ENCODE measurements at places on chromosomes 1 and 21.
A peak's percentile ranks its signal among the peaks of the same experiment; 100 is the strongest.

DNA sequence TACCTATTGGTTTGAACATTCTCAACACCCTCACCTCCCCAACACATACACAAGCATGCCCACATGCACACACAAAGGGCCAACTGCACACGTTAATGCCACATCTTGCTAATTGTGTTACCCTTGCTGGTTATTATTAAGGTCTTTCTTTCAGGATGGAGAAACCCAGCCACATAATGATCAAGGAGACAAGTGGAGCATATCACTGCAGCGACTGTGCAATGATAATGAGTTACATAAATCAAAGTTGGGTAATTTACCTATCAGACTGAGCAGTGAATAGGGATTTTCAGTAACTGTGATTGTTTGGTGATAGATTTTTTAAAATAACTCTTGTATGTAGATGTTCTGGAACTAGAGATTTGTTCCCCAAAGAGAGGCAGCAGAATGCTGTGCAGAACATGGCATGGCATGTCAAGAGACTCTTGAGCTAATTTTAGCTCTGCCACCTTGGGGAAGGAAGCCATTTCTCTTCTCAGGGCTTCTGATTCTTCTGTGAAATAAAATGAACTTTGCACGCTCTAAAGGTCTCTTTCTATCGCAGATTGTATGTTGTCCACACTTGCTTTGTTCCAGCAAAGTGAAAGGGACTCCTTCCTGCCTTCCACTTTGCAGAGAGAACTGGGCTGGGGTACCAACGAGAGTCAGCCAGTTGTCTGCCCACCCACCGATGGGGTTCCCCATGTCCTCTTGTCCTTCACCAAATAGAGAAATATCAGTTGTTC lies 126.0 kb upstream of the CAMK1G start:
- DNase-seq: no peak

GRCh38 chr1:38071312-38072256 lies 25.0 kb upstream of the POU3F1 start:
- DNase-seq: peak; percentile 63

DNA sequence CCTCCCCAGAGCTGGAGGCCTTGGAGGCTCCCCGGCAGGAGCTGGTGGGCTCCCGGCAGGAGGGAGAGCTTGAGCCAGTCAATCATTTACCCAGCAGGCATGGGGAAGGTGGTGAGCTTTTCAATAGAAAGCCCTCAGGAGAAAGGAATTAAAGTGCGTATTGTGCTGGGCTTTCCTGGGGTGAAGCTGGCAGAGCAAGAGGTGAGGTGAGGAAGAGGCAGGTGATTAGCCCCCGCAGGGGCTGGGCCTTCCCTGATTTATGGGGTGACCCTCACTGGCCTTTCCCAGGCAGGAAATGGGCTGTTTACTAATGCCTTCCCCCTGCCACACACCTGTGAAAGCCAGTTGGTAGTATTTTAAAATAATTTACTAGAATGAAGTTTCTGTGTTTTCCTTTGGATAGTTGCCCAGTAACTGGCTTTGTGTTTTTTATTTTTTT lies 25.8 kb downstream of the CLDN14 start:
- DNase-seq: no peak

- DNase-seq: no peak
These were observed 103.3 kb downstream of the AKT3 start for GRCh38 chr1:243746751-243747150.

DNA sequence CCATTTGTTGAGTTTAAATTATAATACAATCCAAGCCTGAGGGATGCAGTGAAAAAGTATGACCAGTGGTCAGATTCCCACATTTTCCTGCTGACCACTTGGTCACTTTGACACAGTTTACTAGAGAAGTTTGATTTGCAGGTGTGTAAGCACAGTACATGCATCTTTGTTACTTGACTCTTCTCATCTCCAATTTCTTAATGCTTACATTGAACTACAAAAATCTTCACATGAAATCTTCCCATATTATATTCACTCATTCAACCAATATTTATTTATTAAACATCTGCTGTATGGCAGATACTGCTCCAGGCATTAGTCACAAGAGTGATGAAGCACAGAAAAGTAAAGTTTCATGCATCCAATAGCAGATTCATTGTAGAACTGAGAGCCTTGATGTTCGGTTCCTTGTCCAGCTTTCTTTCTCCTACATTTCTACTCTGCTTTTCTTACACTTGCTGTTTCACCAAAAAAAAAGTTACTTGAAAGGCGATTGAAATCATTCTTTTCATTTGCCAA lies 211.7 kb downstream of the NFIA start:
- no peak for DNase-seq

- no peak for DNase-seq
These were observed 27.4 kb downstream of the TNFSF18 start for GRCh38 chr1:173023343-173023742.

GRCh38 chr1:7902478-7903085 lies 38.1 kb downstream of the TNFRSF9 start:
- peak; percentile 74 for DNase-seq

DNA sequence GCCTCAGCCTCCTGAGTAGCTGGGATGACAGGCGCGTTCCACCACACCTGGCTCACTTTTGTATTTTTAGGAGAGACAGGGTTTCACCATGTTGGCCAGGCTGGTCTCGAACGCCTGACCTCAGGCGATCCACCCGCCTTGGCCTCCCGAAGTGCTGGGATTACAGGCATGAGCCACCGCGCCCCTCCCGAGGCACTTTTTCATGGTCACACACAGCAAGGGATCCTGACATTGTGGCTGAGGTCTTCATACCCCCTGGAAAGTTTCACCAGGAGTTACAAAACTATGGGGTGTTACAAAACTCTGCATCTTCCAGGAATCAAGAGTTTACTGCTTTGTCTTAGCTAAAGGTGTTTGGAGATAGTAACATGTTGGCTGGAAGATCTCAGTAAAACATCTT lies 234.3 kb upstream of the TMEM51 start:
- no peak for DNase-seq

GRCh38 chr1:54556110-54556509 lies 8.1 kb downstream of the ACOT11 start:
- DNase-seq: no peak

DNA sequence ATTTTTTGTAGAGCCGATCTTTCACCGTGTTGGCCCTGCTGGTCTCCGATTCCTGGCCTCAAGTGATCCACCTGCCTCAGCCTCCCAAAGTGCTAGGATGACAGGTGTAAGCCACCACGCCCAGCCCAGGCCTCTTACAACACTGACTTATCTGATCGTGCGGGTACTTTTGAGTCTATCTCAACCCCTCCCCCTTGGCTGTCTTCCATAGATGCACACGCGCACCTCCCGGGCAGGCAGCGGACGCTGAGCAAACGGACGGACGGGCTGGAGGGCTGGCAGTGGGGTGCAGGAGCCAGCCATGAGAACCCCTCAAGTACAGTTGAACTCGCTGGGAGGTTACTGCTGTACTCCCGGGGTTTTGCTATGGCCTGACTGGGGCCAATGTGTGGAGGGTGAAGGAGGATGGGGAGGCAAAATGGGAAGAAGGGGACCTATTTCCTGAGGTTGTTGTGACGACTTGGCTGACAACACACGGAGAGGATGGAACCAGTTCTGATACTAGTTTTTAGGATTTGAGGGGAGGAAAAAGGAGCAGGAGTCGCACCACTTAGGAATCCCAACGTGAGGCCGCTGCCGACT lies 959 bp downstream of the CD58 start:
- peak; percentile 63 for DNase-seq

DNA sequence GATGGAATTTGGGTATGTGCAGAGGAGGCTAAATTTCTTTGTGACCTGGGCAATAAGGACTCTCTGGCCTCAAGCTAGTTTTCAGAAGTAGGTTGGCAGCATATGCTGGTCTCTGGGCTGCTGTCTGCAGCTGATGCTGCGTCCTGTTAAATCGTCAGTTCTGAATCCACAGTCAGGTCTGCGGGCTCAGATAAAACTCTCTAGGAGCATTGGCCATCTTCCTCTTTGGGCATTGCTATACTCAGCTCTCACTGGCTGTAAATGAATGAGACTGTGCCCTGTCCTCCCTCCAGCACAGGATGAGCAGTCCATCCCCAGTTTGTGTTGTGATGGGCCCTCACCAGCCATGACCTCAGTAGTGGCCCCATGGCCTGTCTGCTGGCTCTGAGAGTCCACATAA lies 272.6 kb downstream of the LRRC40 start:
- DNase-seq: no peak

GRCh38 chr1:34147301-34147700 lies 17.7 kb downstream of the CSMD2 start:
- no peak for DNase-seq

GRCh38 chr1:243440406-243440805 lies 184.6 kb downstream of the SDCCAG8 start:
- no peak for DNase-seq

GRCh38 chr1:180309338-180309737 lies 79.3 kb downstream of the LHX4 start:
- no peak for DNase-seq

GRCh38 chr1:31327381-31327780 lies 30.5 kb downstream of the ZCCHC17 start:
- no peak for DNase-seq

GRCh38 chr1:8510041-8510823 lies 192.3 kb downstream of the SLC45A1 start:
- no peak for DNase-seq

- peak; percentile 11 for DNase-seq
These were observed 393.6 kb downstream of the AGBL4 start for GRCh38 chr1:49630156-49630555.

GRCh38 chr1:235511470-235512240 lies 7.4 kb upstream of the B3GALNT2 start:
- no peak for DNase-seq

- no peak for DNase-seq
These were observed 56.6 kb downstream of the LTN1 start for GRCh38 chr21:28936036-28936435.

GRCh38 chr1:6110326-6110725 lies 64.6 kb downstream of the KCNAB2 start:
- DNase-seq: no peak

- no peak for DNase-seq
These were observed 34.2 kb downstream of the CAMK1G start for GRCh38 chr1:209617755-209618154.

DNA sequence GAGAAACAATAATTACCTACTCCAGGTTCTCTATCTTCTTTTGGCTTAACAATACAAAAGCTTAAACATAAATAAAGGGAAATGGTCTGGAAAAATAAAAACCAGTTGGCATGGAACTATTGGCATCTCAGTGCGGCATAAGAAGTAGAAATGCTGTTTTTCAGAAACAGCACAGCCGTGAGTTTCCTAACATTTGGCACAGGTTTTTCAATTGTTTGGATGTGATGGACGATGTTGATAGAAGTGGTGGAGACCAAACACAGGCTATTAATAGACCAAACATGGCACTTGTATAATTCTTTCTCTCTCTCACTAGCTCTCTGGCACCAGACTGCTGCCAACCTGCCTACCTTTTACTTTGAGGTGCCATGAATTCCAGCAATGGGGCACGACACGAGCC lies 36.2 kb downstream of the KCNN3 start:
- DNase-seq: no peak

DNA sequence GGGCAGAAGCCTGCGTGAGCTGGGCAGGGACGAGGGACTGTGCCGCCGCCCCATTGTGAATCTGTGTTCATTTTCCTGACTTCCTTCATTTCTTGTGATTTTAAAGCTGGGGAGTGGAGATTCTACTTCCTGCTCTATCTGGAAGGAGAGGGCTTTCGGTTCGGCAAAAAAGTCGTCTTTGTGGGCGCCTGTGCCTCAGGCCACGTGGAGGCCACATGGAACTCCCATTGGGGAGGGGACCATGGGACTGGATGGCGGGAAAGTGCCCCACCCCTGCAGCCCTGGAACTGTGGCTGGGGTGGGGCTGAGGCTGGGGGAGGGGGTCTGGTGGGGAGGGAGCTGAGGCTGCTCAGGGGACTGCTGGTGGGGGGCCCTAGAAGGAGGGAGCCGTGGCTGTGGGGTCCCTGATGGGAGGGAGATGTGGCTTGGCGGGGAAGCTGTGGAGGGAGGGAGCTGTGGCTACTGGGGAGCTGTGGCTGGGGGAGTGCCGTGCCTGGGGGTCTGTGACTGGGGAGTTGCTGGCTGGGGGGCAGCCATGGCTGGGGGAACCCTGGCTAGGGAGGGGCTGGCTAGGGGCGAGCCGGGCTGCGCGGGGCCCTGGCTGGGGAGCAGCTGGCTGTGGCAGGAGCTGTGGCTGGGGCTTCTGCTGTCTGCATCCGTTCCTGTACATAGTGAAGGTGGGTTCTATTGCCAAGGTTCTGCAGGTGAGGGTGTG lies 31.5 kb downstream of the COL18A1 start:
- no peak for DNase-seq

- DNase-seq: no peak
These were observed 1.2 kb downstream of the HMGCS2 start for GRCh38 chr1:119767486-119767885.

DNA sequence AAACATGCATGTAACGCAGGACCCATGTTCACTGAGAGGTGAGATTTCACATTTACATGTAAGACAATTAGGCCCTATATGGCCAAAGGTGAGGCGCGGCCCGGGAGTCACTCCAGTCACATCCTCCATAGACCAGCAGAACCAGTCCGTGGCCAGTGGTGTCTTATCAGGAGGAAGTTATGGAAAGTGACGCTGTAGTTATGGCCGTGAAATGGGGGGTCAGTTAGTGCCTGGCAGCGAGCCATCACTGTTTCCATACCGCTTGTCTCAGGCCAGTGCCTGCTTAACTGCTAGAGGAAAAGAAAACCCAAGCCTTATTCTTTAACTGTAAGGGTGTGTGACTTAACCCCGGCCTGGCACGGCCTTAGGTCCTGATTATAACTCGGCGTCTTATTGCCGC lies 6.1 kb downstream of the C1orf159 start:
- DNase-seq: no peak

DNA sequence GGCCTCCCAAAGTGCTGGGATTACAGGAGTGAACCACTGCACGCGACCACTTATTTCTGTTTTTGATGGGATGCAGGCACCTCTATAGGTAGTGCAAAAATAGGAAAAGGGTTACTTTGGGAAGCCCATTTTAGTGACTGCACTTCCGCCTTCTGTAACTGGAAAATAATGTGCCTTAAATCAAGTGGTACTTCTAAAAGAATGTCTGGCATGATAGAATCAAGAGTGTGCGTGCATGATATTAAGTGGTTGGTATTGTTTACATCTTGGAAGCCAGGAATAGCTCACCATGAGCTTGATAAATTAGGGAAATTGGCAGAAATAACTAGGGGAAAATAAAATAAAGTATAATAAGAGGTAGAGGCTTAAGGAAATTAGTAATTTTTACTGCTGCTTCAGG lies 1067.0 kb downstream of the ADGRL2 start:
- DNase-seq: no peak

- DNase-seq: no peak
These were observed 3.5 kb upstream of the TFF1 start for GRCh38 chr21:42369821-42370220.

- no peak for DNase-seq
These were observed 175.9 kb upstream of the NR5A2 start for GRCh38 chr1:199851439-199852140.

DNA sequence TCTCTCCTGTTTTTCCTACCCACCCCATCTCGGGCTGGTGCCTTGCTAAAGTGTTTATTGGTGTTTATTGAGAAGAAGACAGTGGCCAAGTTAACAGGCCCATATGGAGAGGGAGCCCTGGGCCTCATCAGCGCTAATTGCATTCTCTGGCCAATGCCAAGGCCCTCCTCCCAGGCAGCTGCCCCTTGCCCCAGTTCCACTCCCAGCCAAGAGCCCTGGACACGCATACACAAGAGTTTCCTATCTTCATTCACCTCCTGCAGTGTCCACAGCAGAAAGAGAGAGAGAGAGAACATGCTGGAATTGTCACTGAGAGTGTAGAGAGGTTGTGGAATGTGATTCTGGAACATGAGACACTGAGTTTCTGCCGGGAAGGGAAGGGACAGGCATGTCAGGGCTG lies 25.4 kb upstream of the VWA5B1 start:
- no peak for DNase-seq
